ENCODE measurements at places on chromosomes 13 and 19.

- DNase-seq, result no peak
These were observed 19.7 kb upstream of the SYCN start for GRCh38 chr19:39223703-39224279.

DNA sequence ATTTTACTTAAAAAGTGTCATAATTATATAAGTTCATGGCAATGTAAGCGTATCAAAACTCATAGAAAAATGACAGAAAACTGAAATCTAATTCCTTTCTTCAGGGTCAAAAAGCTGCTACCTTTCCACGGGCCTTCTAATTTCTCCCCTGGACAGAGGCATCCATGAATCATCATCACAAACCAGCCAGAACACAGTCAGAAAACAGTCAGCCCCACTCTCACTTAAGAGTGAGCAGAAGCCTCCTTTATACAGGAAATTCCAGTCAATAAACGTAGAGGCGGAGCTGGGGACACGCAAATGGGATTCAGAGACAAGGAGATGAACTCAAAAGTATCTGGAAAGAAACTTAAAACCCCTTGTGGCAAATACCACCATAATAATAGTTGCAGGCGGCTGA, 54.2 kb upstream of the ABCC4 start:
- DNase-seq, result no peak

GRCh38 chr13:105127732-105128131, 1407.7 kb downstream of the EFNB2 start:
- no peak for DNase-seq

GRCh38 chr19:308471-309205, 17.4 kb upstream of the PLPP2 start:
- DNase-seq, result no peak

DNA sequence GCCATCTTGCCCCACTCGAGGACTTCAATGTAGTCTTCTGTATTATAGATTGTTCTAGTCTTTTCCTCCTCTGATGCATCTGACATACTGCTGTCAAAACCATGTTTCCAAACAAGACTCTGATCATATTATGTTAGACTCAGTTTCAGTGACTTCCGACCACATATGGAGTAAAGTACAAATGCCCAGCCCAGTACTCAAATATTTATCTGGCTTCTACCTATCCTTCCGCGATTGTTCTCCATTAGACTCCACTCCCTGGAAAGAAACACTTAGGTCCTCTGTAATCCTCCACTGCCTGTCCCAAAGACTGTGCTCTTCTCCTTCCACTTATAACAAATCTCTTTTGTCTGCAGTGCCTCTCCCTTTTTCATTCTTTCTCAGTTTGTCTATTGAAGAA, 439.5 kb downstream of the EFNB2 start:
- DNase-seq, result no peak

DNA sequence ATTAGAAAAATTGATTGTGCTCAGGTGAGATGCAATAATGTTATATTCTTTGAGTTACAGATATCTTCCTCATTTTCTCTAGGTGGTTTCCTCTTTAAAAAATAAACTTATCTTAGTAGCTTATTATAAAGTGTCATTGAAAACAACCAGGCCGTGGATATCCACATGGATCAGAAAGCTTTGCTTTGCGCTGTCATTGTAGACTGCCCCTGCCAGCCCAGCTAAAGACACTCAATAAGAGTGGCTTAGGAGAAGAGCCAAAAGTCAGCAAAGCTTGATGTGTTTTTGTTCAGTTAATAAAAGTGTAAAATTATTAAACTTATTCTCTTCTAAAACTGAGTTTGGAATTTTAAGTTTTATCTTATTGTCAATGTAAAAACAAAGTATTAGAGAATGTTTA, 34.4 kb downstream of the TPP2 start:
- DNase-seq, result no peak

DNA sequence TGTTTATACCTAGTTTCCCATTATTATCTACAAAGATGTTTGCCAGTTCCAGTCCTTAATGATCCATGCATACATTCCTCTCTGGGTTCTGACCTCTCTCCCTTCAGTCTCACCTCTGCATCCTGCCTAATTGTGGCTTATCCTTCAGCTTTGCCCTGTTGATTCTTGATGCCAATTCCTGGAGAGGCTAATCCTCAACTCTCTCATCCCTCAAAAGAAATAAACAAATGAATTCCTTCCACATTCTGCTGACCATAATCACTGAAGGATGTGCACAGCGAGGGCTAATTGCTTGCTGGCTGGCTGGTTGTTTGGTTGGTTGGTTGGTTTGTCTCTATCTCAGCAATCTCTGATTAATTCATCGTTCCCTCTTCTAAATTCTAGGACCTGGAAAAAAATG, 113.8 kb downstream of the IRS2 start:
- DNase-seq, result no peak

DNA sequence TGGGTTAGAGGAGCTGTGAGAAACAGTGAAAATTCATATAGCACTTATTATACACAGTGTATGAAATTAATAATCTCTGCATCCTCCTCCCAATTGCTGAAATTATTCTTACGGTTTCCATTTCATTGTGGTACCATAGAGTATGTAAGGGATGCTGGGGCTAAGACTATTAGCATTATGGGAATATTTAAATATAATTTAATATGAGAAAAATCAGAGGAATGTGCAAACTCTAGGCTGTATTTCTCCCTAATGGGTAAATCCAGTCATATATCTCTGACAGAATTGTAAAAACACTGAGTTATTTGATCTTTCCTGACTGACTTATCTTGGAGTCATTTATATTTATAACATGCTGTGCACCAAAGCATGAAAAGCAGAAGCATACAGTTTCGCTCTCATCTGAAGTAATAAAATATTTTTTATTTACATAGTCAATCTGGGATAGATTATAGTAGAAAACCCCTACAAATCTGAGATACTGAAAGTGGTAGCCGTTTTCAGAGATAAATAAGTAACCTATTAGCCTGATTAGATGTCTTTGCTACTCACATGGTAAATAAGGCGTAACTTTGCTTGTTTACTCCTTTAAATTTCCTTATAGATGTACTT, 34.9 kb downstream of the LRCH1 start:
- no peak for DNase-seq

- peak; percentile 97 for DNase-seq
These were observed 1.0 kb downstream of the CLDND2 start for GRCh38 chr19:51367565-51368365.

- DNase-seq, result no peak
These were observed 22.8 kb upstream of the ZBTB7A start for GRCh38 chr19:4089400-4089908.

All from HCT116 (cell line).